ENCODE measurements at places on chromosomes 7 and 10. TPM values are rescaled to one million over a fixed set of nuclear protein-coding genes. Genes with fewer than 3 reads are reported as not detected.

PAPOLB gene
- total RNA-seq: not detected

ZNF117 gene
- total RNA-seq: 5.8 TPM

CADPS2 gene
- not detected for total RNA-seq

PIK3CG gene
- 29.7 TPM for total RNA-seq

PTF1A gene
- total RNA-seq: not detected

BAMBI gene
- 1.4 TPM for total RNA-seq

IKZF1 gene
- 536 TPM for total RNA-seq

GPC2 gene
- total RNA-seq: 30.6 TPM

SFMBT2 gene
- total RNA-seq: 46.5 TPM

POM121C gene
- total RNA-seq: 93.8 TPM

NEUROG3 gene
- total RNA-seq: 0.24 TPM

SLC26A3 gene
- not detected for total RNA-seq

ANKRD30A gene
- not detected for total RNA-seq

MUC12 gene
- total RNA-seq: not detected

TMEM273 gene
- total RNA-seq: 1.1 TPM

GALNT17 gene
- not detected for total RNA-seq

IGF2BP3 gene
- total RNA-seq: 0.13 TPM

PLPP4 gene
- total RNA-seq: not detected

RAMP3 gene
- not detected for total RNA-seq

RBAK gene
- total RNA-seq: 17.8 TPM

Data from naive thymus-derived CD4-positive, alpha-beta T cell (primary cell).